Epithelial cell of alveolus of lung (primary cell): ENCODE measurements at places on chromosomes 12 and 14. TPM values are rescaled to one million over a fixed set of nuclear protein-coding genes. Genes with fewer than 3 reads are reported as not detected.

Gene SMCO3
- under 0.01 TPM in 1 of 2 replicates, not detected in the other for total RNA-seq

Gene PARPBP
- 5.7 and 11.2 TPM in 2 replicates for total RNA-seq

Gene TAS2R9
- not detected in 2 replicates for total RNA-seq

Gene CLEC4C
- not detected in 2 replicates for total RNA-seq

Gene C12orf50
- total RNA-seq = not detected in 2 replicates

Gene ASCL1
- total RNA-seq = not detected in 2 replicates

Gene KRT82
- not detected in 2 replicates for total RNA-seq

Gene GLIPR1L1
- total RNA-seq = not detected in 2 replicates

Gene JAG2
- total RNA-seq = 0.48 and 0.78 TPM in 2 replicates

Gene BEGAIN
- total RNA-seq = 0.08 and 4.0 TPM in 2 replicates

Gene FAM222A
- 0.91 TPM in 1 of 2 replicates, not detected in the other for total RNA-seq

Gene TAS2R31
- 0.39 and 6.8 TPM in 2 replicates for total RNA-seq

Gene ACOT6
- not detected in 2 replicates for total RNA-seq

Gene MMP17
- 15.9 and 18.1 TPM in 2 replicates for total RNA-seq

Gene ATL1
- 1.2 and 7.1 TPM in 2 replicates for total RNA-seq

Gene SPTB
- total RNA-seq = not detected in 2 replicates

Gene GRIP1
- total RNA-seq = 0.13 TPM in 1 of 2 replicates, not detected in the other

Gene NKX2-1
- total RNA-seq = 0.48 and 0.52 TPM in 2 replicates

Gene RTL1
- not detected in 2 replicates for total RNA-seq

Gene CARMIL3
- total RNA-seq = 0.64 TPM in 1 of 2 replicates, not detected in the other

Gene FIGNL2
- 0.13 and 0.32 TPM in 2 replicates for total RNA-seq

Gene INSM2
- total RNA-seq = not detected in 2 replicates

Gene TMCC3
- 0.08 and 1.6 TPM in 2 replicates for total RNA-seq

Gene HIP1R
- 4.2 and 15.5 TPM in 2 replicates for total RNA-seq

Gene KITLG
- total RNA-seq = 25.2 and 47.7 TPM in 2 replicates

Gene CCDC38
- not detected in 2 replicates for total RNA-seq

Gene KLRC3
- 0.39 TPM in 1 of 2 replicates, not detected in the other for total RNA-seq

Gene AMN
- total RNA-seq = 0.08 TPM in 1 of 2 replicates, not detected in the other

Gene CD4
- total RNA-seq = 11.2 and 19.2 TPM in 2 replicates

Gene AKAP5
- total RNA-seq = 0.08 and 0.26 TPM in 2 replicates

Gene GLI1
- total RNA-seq = 2.7 and 4.9 TPM in 2 replicates

Gene CDK2
- 24.5 and 46.2 TPM in 2 replicates for total RNA-seq

Gene ADGRD1
- 0.40 and 0.78 TPM in 2 replicates for total RNA-seq

Gene KCNJ8
- total RNA-seq = 2.3 and 3.2 TPM in 2 replicates

Gene NOS1
- not detected in 2 replicates for total RNA-seq

Gene AP4S1
- 5.3 and 7.0 TPM in 2 replicates for total RNA-seq

Gene BDKRB1
- total RNA-seq = 4.8 and 53.3 TPM in 2 replicates

Gene CLEC2D
- 2.1 and 3.0 TPM in 2 replicates for total RNA-seq
